ENCODE measurements at places on chromosomes 3 and 15.

GRCh38 chr3:20066079-20066478 lies 25.8 kb downstream of the KAT2B start:
- DNase-seq: no peak

GRCh38 chr3:190972840-190973270 lies 110.4 kb upstream of the GMNC start:
- DNase-seq: no peak

DNA sequence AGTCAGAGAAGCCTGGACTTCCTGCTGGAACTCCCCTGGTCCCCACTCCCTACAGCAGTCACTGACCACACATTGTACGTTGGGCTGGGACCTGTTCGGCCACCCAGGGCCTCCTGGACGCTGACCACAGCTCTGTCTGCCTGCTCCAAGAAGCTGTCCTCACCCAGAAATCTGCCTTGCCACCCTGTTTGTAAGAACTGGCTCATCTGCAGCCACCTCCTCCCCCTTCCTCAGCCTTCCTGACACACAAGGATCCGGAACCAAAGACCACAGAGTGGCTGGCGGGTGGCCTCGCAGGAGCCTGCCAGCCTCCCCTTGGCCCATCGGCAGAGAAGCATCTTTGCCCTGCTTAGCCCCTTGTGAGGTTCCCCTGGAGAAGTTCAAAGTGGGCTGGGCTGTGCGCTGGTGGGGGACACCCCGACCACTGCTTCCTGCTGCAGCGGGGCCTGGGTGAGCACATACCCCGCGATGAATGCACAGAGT lies 91.9 kb downstream of the PCSK6 start:
- DNase-seq: no peak

GRCh38 chr3:169345662-169346331 lies 317.7 kb downstream of the MECOM start:
- DNase-seq: no peak

DNA sequence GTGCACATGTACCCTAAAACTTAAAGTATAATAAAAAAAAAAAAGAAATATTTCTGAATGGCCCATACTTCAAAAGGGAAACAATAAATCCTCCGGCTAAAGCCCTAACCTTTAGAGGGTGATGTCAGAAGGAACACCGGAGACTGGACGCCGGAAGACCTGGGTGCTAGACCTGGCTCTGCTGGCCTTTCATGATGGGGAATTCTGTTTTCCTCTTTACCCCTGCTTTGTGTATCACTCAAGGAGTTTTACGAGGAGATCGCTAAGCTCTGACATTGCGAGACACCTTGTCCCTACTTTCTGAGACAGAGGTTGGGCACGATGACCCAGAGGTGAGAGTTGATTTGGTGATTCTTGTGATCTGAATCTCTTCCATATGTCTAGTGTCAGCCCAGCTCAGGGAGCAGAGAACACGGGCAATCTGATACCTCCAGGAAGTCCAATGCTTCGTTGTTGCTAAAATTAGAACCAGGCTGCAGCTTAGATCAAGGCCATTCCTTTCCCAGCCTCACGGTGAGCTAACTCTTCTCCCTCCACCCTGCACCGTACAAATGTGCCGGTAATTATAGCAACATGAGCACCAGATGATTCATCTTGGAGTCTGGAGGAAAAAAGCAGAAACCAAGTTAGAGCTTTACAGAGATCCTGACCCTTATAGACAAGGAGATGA lies 42.0 kb upstream of the CFAP161 start:
- DNase-seq: no peak

DNA sequence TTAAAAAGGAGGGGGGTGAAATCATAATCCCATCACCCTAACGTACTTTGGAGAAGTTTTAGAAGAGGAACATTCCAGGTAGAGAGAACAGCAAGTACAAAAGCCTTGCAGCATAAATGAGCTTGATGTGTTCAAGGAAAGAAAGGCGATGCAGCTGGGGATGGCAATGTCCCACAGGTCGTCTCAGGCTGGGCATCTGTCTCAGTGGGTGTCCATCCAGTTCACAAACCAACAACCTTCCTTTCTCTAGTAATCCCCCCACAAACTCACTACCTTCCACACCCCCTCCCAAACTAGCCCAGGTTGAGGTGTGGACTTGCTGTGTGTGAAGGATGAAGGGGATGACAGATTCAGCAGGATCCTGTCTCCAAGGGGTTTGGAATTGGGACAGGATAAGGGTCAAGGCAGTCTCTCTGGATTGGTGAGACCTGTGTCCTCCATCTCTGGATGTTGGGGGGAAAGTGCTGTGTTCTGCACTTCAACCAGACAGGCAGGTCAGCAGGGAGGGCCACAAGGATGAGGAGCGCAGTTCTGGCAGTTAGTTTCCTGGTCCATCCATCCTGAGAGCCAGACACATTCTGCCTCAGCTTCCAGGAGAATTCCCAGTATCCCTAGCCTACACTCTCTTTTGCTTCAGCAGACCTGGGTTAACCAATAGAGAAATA lies 1.7 kb upstream of the ESYT3 start:
- no peak for DNase-seq

GRCh38 chr3:31892916-31893573 lies 88.0 kb downstream of the OSBPL10 start:
- no peak for DNase-seq

GRCh38 chr15:57552678-57553334 lies 38.9 kb upstream of the MYZAP start:
- DNase-seq: no peak

GRCh38 chr3:196280689-196281440 lies 6.7 kb downstream of the PCYT1A start:
- no peak for DNase-seq

GRCh38 chr3:124781476-124782376 lies 51.5 kb downstream of the UMPS start:
- DNase-seq: no peak

GRCh38 chr3:36792342-36792741 lies 28.0 kb upstream of the DCLK3 start:
- DNase-seq: no peak
